ENCODE measurements at places on chromosomes 5 and 9. TPM values are rescaled to one million over a fixed set of nuclear protein-coding genes. Genes with fewer than 3 reads are reported as not detected.

PCDHGA5 gene
- 1.5 TPM for total RNA-seq

PRDM9 gene
- total RNA-seq = not detected

LRRC26 gene
- total RNA-seq = not detected

HAPLN1 gene
- not detected for total RNA-seq

ZBTB34 gene
- 12.8 TPM for total RNA-seq

KIF24 gene
- 3.7 TPM for total RNA-seq

GMCL2 gene
- not detected for total RNA-seq

IFNA21 gene
- not detected for total RNA-seq

ABO gene
- 0.10 TPM for total RNA-seq

DMXL1 gene
- 31.9 TPM for total RNA-seq

GDA gene
- not detected for total RNA-seq
